ENCODE measurements at places on chromosomes 6 and 20.

DNA sequence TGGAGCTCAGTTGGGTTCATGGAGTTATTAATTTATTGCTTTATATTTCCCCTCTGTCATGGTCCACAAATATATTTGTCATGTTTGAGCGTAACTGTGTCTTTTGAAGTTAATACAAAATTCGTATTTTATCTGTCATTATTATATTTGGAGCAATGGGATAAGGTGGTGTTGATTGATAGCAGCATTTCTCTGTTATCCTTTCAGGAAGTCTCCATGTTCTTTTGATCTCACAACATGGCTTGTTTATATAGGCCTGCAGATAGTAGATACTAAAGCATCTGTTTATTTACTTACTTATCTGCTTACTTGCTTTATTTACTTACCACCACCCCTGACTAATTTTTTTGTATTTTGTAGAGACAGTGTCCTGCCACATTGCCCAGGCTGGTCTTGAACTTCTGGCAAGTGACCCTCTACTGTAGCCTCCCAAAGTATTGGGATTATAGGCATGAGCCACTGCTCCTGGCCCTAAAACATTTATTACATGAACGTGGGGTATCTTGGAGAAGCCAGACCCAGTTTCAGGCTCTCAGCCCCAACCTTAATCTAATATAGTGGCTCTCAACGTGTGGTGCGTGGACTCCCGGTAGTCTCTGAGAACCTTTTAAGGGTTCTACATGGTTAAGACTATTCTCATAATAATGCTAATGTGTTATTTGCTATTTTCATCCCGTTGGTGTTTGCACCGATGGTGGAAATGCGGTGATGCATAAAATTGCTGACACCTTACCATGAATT, 104.2 kb downstream of the NCOA3 start:
- no peak overlapping the region for H3K4me3 ChIP-seq
- peaks cover 3% of the 10 kb centered on the region for H3K36me3 ChIP-seq
- H3K27ac ChIP-seq = no peak overlapping the region
- H3K27me3 ChIP-seq = no peaks in the 10 kb centered on the region

GRCh38 chr6:144008120-144008811, at the start of gene PLAGL1:
Gene PLAGL1 (minus strand): TSS chr6:144008259. CDS start chr6:143948136, 60,123 bp downstream.
- DNase-seq = peak; percentile 86
- H3K27ac ChIP-seq = peak within 1 kb of the TSS; percentile 83
- no peaks in the 10 kb centered on the region for H3K27me3 ChIP-seq
- H3K4me1 ChIP-seq = no peaks in the 10 kb centered on the region
- H3K36me3 ChIP-seq = no peaks in the 10 kb centered on the region

DNA sequence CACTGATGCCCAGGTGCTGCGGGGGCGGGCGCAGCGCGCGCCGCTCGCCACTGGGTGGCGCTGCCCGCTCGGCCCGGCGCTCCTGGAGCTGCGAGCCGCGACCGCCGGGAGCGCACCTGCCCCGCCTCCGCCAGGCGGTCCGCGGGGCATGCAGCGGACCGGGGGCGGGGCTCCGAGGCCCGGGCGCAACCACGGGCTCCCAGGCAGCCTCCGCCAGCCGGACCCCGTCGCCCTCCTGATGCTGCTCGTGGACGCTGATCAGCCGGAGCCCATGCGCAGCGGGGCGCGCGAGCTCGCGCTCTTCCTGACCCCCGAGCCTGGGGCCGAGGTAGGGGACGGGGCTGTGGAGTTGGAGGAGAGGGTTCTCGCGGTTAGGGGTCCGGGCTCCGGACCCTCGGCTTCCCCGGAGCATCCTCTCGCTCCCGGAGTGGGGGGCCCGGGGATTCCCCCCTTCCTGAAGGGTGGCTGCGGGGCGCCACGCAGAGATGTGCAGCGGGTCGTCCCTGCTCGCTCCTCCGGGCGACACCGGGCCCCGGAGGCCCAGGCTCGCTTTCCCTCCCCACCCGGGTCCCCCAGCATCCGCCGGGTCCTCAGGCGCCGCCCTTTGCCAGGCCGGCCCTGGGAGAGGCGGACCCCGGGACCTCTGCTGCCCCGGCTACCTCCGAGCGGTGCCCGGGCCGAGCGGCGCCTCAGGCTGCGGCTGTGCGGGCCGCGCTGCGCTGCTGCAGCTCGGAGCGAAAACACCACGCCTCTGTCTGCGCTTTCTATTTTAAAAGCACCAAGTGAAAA, at the start of gene BCAS4:
TSS of gene BCAS4 (plus strand) at position 216 of the 789 bp plus-strand sequence. CDS start at position 239, 23 bp downstream.
- H3K27me3 ChIP-seq = no peaks in the 10 kb centered on the region
- H3K27ac ChIP-seq = peak within 1 kb of the TSS; percentile 76
- H3K4me3 ChIP-seq = peak within 1 kb of the TSS; percentile 70
- no peaks in the 10 kb centered on the region for H3K36me3 ChIP-seq
- peak; percentile 84 for DNase-seq

DNA sequence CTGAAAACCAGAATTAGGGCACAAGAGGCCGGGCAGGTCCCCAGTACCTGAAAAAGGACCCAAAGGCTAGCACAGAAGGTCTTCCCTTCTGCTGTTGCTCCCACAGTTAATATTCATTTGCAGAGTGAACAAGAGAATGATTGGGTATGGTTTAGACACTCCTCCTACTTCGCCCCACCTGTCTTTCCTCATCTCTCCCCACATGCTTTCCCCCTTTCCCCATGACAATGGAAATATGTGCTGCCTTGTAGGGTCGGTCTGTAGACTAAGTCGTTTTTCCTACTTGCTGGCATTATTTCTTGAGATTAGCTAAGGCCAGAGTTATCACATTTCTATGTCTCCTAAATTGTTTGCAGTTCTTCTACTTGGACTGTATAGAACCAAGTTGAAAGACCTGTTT, 181.9 kb downstream of the PDE7B start:
- H3K36me3 ChIP-seq = no peaks in the 10 kb centered on the region
- no peaks in the 10 kb centered on the region for H3K27me3 ChIP-seq
- H3K27ac ChIP-seq = no peak overlapping the region

Measured in stomach (tissue), 19 donors.